Uterus (tissue), 4 donors: ENCODE measurements at places on chromosomes 13 and 19.

DNA sequence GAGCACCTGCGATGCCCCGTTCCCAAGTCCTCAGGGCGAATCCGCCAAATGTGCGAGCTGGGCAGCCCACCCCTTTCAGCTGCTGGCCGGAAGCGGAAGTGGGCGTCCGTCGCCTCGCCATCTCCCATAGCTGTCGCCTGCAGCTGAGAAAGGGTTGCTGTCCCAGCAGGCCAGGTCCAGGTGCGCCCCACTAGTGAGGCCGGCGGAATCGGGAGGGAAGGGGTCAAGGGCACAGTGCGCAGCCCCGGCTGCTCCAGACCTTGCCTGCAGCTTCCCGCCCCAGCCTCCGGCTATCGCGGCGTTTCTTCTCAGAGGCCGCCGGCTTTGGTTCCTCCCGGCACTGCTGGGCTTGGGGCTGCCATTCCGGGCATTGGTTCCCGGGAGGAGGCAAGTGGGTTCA lies at the start of gene ZNF177:
Gene ZNF177 (plus strand): TSS at position 109 of the 400 bp plus-strand sequence. CDS start 15,299 bp downstream, outside the sequence.
- no peak for DNase-seq

DNA sequence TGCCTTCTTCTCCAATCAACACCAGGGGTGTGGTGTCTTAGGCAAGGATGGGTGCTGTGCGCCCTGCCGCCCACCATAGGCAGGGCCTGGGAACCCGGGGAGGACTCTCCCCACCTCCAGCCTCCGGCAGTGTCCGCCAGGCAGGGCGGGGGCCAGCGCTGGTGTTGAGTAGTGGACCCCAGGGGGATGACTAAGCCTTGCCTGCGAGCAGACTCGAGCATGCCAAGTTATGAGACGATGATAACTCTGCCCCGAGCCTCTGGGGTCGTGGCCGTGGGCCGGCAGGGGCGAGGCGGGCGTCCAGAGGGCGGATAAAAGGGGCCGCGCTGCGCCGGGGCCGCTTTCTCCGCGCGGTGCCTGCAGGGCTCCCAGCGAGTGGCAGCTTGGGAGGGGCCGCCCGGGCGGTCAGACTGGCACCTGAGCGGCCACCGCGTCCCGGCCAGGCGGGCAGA lies at the start of gene MEDAG:
Gene MEDAG (plus strand): TSS at position 340 of the 452 bp plus-strand sequence. CDS start 245 bp downstream, outside the sequence.
- peak; percentile 81 for DNase-seq

- DNase-seq, result no peak
Observed at GRCh38 chr13:29805994-29806979, 44.1 kb downstream of the UBL3 start.

DNA sequence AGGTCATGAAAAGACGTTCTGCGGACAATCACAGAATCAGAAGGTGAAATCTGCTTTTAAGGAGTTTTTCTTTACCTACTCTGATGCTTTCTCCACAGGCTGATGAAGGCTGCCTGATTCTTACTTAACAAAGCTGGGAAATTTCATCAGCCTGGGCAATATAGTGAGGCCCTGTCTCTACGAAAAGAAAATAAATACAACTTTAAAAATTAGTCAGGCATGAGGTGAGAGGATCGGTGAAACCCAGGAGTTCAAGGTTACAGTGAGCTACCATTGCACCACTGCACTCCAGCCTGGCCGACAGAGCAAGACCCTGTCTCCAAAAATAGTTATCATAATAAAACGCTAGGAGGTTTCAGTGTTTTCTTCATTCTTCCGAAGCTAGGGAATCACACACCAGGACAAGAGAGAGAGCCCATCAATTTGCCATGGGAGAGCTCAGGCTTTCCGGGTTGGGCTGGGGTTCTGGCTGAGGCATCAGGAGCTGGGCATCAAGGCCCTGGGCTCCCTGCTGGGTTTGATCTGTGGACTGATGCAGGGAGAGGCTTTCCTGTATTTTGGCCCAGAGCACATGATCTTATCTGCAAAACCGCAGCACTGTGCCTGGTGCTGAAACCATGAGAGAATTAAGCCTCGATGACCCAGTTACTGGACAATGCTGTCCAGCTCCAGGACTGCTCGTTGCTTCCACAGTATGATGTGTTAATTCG lies 25.1 kb upstream of the CEBPG start:
- no peak for DNase-seq

DNA sequence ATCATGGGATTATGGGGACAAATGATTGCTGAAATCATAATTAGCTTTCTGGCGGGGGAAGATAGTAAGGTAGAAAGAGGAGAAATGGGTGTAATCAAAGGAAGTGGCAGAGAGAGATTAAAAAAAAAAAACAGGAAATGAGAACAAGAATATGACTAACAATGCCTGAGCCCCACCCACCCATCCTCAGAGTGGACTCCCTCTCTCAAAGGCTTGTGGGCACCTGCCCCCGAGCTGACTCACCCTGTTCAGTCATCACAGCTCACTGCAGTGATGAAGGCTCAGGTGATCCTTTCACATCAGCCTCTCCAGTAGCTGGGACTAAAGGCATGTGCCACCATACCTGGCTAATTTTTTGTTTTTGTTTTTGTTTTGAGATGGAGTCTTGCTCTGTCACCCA lies 26.4 kb upstream of the TPT1 start:
- DNase-seq, result peak; percentile 52

GRCh38 chr19:3980353-3981251 lies 4.7 kb downstream of the EEF2 start:
- no peak for DNase-seq

GRCh38 chr13:70191034-70191433 lies 82.8 kb upstream of the KLHL1 start:
- DNase-seq, result no peak

- DNase-seq, result peak; percentile 64
Observed at GRCh38 chr19:55283548-55284377, at the start of gene BRSK1. Gene BRSK1, plus strand, starts transcription at chr19:55283997. Its CDS starts 446 bp downstream, at chr19:55284443.
